ENCODE measurements at places on chromosomes 7 and 10. TPM values are rescaled to one million over a fixed set of nuclear protein-coding genes. Genes with fewer than 3 reads are reported as not detected.

- DNase-seq = peak; percentile 52
Measured at GRCh38 chr7:87600130-87601124, at the start of gene ABCB1. ABCB1 (minus strand) TSS chr7:87600884; CDS start chr7:87600184, 700 bp downstream.

GRCh38 chr10:133245439-133246235 is 8.0 kb downstream of the VENTX start:
- no peak for DNase-seq

- DNase-seq = no peak
Measured at GRCh38 chr10:131160219-131160875, 151.2 kb downstream of the TCERG1L start.

- no peak for DNase-seq
Measured at GRCh38 chr7:18494821-18495408, 634 bp upstream of the HDAC9 start.

The GPR15LG gene
- not detected for total RNA-seq

The ODAD2 gene
- total RNA-seq = 4.4 TPM

DNA sequence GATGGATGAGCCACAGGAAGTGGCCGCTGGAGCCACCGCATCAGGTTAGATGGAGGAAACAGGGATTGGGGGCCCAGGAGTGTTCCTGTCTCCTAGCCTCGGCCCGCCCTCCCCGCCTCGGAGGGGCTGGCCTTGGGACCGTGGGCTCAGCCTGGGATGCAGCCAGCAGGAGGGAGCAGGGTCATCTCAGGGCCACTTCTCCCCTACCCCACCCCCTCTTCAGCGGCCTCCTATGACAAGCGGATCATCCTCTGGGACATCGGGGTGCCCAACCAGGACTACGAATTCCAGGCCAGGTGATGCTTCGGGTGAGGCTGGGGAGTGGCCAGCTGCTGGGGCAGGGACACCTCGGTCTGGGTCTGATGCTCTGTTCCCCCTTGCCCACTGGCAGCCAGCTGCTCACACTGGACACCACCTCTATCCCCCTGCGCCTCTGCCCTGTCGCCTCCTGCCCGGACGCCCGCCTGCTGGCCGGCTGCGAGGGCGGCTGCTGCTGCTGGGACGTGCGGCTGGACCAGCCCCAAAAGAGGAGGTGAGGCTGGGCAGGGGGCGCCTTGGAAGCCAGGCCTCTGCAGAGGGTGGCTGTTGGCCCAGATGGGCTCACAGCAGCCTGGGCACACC is 4.7 kb downstream of the LRWD1 start:
- no peak for DNase-seq

DNA sequence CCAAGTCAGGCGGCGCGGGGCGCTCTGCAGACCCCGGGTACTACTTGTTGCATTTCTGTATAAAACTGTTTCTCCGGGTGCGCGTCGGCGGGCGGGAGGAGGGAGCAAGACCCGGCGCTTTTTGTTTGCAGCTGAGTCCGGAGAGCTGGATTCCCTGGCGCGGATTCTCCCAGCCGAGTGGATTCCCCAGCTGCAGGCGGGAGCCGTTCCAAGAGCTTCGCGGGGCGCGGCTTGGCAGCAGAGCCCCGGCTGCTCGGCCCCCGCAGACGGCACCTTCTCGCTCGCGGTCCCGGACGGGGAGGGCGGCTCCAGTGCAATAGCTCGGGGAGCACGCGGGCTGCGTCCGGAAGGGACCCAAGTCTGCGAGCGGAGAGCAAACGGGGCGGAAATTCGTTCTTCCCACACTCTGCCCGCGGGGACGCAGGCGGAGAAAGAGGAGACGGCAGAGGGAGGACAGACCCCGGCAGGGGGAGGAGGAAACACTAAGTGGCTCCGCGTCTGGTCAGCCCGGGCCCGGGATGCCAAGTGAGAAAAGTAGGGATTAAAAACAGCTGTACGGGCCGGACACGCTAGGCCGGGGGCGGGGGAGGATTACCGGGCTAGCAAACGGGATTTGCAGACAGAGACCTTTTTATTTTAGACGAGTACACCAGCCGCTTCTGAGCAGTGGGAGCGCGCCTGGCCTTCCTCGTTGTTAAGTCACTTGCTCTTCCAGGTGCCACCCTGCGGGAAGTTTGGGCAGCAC is at the start of gene TRIL:
Gene TRIL (minus strand): TSS at position 96 of the 745 bp plus-strand sequence. CDS start 284 bp downstream, outside the sequence.
- peak; percentile 48 for DNase-seq

GRCh38 chr10:1377231-1377630 is 321.0 kb downstream of the WDR37 start:
- DNase-seq = no peak

DNA sequence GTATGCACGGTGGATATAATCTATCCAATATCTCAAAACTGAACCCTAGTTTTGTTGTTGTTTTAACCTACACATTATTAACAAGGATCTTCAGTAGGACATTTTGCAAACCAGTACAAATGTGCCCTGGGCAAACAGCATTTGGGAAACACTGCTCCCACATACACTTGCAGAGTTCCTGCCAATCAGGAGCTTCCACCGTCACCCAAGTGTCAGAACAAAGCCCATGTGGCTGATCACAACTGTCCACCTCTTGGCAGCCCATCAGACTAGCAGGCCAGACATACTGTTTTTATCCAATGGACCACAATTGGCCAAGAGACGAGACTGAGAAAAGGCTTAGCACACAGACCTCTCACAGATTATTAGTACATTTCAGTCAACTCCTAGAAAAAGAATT is 200.4 kb downstream of the FAM107B start:
- no peak for DNase-seq

DNA sequence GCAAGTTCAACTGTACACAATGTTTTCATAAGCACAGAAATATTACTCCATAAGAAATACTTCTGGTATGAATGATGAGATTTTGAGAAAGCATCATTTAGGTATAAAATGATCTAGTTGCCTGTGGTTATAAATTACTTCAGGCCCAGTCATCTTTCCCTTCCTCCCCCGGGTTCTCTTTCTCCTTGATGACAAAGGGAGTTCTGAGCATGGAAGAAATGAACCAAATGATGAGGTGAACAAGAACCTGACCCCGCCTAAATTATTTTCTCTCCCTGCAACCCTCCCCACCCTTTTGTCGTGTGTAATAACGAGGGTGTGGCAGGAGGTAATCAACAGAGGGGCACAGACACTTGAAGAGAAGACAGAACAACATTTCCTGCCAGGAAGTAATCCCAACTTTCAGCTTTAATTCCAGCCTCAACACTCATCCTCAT is 319.6 kb upstream of the SP8 start:
- no peak for DNase-seq

GRCh38 chr7:6234384-6234783 is 38.0 kb downstream of the CYTH3 start:
- DNase-seq = no peak

DNA sequence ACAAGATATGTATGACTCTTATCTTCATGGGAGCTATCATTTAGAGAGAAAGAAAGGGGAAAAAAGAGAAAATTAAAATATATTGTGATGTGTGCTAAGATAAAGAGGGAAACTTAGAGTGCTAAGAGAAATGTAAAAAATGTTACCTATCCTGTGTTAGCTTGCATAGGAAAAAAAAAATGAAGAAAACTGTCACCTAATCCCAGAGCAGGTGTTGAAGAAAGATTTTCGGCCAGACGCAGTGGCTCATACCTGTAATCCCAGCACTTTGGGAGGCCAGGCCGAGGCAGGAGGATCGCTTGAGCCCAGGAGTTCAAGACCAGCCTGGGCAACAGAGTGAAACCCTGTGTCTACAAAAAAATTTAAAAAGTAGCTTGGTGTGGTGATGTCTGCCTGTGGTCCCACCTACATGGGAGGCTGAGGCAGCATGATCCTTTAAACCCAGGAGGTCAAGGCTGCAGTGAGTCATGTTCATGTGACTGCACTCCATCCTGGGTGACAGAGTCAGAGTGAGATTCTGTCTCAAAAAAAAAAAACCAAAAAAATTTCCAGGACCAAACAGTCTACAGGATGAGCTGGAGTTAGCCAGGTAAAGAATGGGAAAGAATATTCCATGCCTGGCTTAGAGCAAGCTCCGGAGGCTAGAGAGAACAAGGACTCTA is 2.4 kb upstream of the MKLN1 start:
- no peak for DNase-seq

The SDK1 gene
- total RNA-seq = 3.9 TPM

DNA sequence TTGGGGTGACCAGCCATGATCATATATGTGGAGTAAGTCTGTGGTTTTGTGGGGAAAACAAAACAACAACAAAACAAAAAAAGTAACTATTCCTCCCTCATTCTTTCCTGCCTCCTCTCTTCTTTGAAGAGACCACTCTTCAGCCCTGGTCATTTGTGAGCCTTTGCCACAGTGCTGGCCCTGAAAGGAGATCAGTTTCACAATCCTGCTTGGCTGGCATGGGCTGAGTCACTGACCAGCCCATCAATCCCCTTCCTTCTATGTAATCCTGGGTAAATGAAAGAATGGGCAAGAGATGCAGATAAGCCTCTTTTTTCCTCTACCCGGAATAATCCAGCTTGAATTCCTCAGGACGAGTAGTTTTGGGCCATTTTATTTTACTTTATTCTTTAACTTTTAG is 13.6 kb downstream of the CSTF2T start:
- DNase-seq = no peak

DNA sequence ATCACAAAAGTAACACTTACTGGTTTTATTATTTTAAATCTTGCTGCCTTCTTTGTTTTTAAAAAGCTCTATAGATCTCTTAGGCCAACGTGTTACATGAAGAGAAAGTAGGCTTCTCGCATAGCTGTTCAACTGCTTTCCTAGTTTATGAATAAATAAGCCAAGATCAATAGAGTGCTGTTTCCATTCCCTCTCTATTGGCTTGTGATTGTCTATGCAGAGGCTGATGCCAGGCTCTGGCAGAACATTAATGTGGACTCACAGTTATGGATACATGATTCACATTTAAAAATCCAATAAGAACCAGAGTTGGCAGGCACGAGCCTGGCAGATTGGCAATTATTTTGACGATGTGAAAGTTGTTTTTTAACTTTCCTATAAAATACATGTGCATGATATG is 137.5 kb downstream of the GNAT3 start:
- DNase-seq = no peak

- DNase-seq = no peak
Measured at GRCh38 chr7:25906003-25906402, 246.0 kb upstream of the NFE2L3 start.

GRCh38 chr10:117215079-117215478 is 17.8 kb downstream of the KCNK18 start:
- no peak for DNase-seq

- DNase-seq = no peak
Measured at GRCh38 chr7:127258111-127258510, 5.4 kb upstream of the GRM8 start.

The STAM gene
- 20.6 TPM for total RNA-seq

GRCh38 chr10:69389827-69390490 is 26.8 kb downstream of the TACR2 start:
- DNase-seq = no peak

GRCh38 chr10:71522442-71523144 is 125.9 kb downstream of the CDH23 start:
- DNase-seq = no peak

The TNS3 gene
- 59.8 TPM for total RNA-seq

- no peak for DNase-seq
Measured at GRCh38 chr10:75291805-75292204, 56.0 kb upstream of the COMTD1 start.

The DENND2A gene
- not detected for total RNA-seq

DNA sequence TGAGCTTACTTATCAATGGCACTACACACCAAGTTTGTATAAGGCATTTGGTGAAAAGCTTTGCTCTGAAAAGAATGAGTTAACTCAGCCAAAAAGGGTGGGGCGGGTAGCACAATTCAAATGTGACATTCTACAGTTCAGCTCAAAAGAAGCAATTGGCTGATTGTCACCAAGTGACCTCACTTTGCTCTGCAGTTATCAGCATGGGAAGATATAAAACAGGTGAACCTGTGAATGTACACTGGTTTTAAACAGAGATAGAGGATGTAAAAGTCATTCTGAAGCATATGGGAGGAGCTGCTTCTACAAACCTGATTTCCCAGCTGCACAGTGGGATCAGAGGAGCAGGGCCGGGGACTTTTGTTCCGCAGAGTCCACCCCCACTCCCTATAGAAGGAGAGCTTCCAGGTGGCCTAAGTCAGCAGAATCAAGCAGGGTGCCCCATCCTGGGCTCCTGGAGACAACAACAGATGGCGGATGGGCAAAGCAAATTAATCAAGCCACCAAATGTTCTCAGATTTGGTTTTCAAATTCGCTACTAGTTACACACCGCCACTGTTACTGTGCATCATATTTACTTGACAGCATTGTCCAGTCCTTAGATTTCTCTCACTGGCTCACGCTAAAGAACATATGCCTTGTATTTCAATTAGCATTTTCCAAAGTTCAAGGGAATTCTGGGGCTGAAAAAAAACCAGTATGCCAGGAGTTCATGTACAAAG is 27.5 kb upstream of the NPVF start:
- no peak for DNase-seq

GRCh38 chr7:71636329-71636728 is 504.4 kb downstream of the GALNT17 start:
- no peak for DNase-seq

DNA sequence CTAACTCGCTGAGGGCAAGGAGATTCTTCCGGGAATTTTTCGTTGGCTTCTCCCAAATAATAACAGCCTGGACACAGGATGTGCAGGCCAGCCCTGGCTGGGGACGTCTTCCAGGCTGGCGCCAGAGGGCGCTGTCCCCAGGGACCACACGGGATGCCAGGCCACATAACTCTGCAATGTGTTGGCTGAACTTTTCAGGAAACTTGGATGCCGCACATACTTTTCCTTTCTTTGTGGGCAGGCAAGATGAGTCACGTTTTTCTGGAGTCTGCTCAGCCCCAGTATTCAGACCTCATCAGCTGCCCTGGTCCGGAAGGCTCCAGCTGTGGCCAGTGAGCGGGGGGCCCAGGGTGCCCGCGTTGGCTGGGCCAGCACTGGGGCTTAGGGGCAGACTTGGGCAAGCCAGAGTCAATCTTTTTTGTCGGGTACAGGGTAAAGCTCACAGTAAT is 122.7 kb downstream of the PRKAG2 start:
- DNase-seq = peak; percentile 97

DNA sequence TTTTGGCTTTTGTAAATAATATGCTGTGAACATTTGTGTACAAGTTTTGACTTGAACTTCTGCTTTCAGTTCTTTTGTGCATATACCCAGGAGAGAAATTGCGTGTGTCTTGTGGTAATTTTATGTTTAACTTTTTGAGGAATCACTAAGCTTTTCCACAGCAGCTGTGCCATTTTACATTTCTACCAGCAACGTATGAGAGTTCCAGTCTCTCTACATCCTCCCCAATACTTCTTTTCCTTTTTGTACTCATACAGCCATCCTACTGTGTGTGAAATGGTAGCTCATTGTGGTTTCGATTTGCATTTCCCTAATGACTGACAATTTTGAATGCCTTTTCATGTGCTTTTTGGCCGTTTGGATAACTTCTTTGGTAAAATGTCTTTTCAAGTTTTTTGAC is 66.3 kb upstream of the INHBA start:
- DNase-seq = no peak

The GALNT17 gene
- not detected for total RNA-seq

- DNase-seq = no peak
Measured at GRCh38 chr10:132122939-132123445, 57.2 kb downstream of the JAKMIP3 start.

The CC2D2B gene
- total RNA-seq = 0.53 TPM

GRCh38 chr7:44063894-44064651 is 1.3 kb downstream of the PGAM2 start:
- no peak for DNase-seq
